ENCODE measurements at places on chromosomes 7 and 10.

GRCh38 chr10:17430647-17431355, 23.6 kb downstream of the ST8SIA6 start:
- DNase-seq: peak; percentile 47

- no peak for DNase-seq
These were observed 556.9 kb downstream of the DNAJB9 start for GRCh38 chr7:109126404-109127050.

GRCh38 chr7:70693321-70693685, 438.6 kb upstream of the GALNT17 start:
- DNase-seq: no peak

- no peak for DNase-seq
These were observed 237.8 kb downstream of the SEMA3E start for GRCh38 chr7:83410989-83411591.

DNA sequence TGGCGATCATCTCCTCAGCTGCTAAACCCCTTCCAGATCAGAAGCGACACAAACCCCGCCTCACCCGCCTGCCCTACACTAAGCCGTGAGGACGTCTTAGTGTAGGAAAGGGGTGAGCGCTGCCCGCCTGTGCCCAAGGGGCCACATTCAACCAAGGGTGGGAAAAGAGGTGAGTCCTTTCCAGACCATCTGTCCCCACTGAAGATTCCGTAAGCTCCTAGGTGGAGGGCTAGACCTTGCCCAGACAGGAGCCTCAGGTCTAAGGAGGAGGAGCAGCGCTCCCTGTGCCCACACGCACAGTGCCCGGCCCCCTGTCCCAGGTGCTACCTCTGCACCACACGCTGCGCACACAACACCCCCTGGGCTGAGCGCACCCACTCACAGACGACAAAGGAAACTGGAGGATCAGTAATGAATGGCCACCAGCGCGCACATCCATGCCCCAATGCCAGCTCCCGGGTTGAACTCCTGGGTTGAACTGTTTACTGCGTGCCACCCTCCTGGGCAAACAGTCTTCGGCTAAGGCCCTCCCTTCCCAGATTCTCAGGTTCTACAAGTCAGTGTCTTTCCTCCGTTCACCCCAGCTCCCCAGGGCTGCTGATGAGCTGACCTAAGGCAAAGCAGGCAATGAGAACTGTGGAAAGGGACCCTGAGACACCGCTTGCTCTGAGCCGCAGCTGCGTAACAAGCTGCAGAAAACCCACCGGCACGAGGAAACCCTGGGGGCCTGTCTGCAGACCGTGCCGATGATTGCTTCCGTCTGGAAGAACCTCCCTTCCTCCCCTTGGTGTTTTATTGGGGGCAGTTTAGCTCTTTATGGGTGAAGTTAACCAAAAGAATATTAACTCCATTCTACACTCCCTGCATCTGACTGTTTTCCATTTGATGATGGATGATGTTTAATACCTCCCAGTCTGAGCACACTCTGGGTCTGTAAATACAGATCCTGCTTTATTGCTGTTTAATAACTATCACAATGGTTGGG, 185.9 kb downstream of the MAD1L1 start:
- no peak for DNase-seq

DNA sequence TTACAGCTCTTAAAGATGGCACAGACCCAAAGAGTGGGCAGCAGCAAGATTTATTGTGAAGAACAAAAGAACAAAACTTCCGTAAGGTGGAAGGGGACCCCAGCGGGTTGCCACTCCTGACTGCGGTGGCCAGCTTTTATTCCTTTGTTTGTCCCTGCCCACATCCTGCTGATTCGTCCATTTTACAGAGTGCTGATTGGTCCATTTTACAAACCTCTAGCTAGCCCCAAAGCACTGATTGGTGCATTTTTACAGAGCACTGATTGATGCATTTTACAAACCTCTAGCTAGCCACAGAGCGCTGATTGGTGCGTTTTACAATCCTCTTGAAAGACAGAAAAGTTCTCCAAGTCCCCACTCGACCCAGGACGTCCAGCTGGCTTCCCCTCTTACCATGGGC, 16.8 kb upstream of the CCSER2 start:
- no peak for DNase-seq

GRCh38 chr7:24939416-24939815, 40.6 kb downstream of the OSBPL3 start:
- DNase-seq: no peak

GRCh38 chr10:67308912-67309311, 383.1 kb downstream of the LRRTM3 start:
- DNase-seq: no peak

DNA sequence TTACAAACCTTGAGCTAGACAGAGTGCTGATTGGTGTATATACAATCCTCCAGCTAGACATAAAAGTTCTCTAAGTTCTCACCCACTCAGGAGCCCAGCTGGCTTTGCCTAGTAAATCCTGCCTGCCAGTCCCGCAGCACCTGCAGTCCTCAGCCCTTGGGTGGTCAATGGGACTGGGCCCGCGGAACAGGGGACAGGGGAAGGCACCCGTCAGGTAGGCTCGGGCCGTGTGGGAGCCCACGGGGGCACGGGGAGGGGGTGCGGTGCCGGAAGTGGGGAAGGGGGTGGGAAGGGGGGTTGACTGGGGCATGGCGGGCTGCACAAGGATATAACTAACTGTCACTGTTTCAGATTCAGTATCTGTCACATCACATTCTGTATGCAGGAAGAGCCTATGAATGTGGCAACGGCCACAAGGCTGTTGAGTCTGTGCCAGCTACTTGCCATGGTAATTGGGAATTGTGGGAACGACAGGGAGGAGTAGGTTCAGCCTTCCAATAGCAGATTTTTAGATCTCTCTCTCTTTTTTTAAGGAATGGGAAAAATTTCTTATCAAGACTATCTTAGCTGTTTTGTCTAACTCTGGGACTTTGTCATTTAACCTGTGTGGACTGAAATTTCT, 205.1 kb upstream of the PLPP4 start:
- DNase-seq: no peak

- no peak for DNase-seq
These were observed 109.7 kb upstream of the PPIF start for GRCh38 chr10:79237454-79238157.

DNA sequence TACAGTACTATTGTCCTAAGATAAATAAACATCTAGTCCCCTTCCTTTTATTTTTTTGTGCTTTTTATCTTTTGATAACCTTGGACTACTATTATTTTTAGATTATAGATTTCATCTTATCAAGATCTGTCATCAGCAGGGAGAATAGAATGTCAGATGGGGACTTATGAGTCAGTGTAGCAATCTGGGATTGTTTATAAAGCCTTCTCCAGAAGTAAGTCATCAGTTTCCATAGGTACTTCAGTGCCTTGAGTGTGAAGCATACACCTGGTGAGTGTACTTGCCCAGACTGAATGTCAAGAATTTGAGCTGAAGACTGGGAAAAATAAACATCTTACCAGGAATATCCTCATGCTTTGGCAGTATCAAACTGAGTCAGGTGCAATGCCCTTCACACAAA, 2.1 kb downstream of the CASD1 start:
- DNase-seq: no peak

DNA sequence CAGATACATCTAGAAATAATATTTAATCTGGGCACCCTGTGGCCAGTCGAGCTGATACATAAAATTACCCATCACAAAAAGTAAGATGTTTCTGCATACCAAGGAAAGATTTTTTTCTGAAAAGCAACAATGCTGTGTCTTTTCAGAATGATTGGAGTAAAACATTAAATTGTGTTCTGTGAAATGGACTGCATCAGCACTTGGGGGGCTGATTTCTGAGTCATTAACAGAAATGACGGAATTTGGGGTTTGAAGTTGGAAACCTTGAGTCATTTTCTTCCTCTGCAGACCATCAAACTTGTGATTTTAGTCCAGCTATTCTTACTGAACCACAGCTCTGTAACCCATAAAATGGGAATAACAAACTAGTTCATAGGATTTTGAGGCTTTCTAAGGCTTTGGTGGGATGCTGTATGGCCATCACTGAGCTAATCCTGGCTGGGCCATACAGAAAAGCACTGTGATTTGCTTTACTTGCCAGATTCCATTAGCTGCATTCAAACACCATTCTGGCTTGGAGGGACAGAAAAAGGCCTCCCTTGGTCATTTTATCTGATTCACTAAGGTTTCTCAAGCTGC, 739.4 kb upstream of the IGFBP3 start:
- DNase-seq: no peak

DNA sequence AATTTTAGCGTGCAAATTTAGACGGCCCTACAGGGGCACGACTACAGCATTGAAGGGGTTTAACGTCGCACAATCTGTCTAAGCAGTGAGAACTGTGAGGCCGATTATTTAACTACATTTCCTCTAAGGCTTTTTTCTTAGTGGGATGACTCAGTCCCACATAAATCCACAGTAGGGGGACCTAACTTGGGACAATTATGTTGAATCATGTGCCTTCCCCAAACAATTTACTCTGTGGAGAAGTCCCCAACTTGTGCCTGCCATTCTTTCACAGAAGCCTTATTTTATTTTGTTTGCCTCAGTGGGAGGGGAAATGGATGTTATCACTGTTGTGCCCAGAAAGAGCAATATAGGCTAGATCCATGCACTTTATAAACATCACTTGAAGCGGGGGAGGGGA, 80.3 kb upstream of the CDCA7L start:
- no peak for DNase-seq

- no peak for DNase-seq
These were observed 357.5 kb upstream of the LRGUK start for GRCh38 chr7:133769668-133770067.

DNA sequence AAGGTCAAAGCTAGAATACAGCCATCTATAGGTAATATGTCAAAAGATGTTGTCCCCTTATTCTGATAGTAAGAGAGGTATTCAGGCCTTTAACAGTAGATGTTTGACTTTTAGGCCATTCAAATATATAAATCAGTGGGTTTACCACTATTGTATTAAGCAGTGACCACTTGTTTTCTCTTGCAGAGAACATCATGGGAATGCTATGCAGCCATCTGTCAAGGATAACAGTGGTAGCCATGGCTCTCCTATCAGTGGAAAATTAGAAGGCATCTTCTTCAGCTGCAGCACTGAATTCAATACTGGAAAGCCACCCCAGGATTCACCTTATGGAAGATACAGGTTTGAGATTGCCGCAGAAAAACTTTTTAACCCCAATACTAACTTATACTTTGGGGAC, 68.4 kb downstream of the PHYHIPL start:
- no peak for DNase-seq

DNA sequence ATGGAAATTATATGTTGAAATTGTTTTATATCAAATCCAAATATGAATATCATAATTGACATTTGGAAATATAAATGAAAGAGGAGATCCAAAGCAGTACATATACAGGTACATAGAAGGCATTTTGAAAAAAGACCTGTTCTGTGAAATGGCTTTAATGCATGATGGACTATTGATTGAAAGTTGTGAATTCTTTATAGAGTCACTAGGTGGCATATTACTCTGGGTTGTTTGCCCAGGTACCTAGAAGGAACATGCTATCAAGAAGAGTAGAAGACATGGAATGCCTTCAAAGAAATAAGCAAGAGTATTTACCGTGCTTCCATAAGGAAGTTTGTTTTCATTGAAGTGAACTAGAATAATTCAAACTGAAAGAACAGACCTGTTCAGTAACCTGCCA, 160.0 kb upstream of the ANK3 start:
- DNase-seq: no peak

GRCh38 chr10:49010865-49011264, 71.2 kb upstream of the LRRC18 start:
- no peak for DNase-seq

DNA sequence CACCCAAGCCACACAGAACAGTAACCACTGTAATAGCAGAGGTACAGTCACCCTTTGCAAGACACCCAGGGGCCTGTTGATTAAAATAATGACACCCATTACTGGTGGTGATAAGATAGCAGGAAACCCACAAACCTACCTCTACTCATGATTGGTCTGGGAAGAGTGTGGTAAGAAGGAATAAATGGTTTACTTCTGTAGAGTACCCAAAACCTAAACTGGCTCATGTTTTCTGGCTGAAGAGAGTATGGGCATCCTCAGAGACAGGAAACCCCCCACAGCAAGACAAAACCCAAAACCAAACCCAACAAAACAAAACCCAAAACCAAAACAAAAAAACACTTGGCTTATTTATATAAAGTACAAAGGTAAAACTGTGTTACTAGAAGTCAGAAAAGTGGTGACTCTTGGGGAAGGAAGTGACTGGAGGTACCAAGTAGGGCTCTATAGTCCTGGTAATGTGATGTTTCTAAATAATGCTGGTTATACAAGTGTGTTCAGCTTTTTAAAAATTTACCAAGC, 15.5 kb upstream of the DNAJB12 start:
- no peak for DNase-seq

- DNase-seq: no peak
These were observed 675.0 kb downstream of the CNTNAP2 start for GRCh38 chr7:146791344-146792285.

GRCh38 chr10:69146759-69147158, 22.8 kb downstream of the VPS26A start:
- DNase-seq: no peak

DNA sequence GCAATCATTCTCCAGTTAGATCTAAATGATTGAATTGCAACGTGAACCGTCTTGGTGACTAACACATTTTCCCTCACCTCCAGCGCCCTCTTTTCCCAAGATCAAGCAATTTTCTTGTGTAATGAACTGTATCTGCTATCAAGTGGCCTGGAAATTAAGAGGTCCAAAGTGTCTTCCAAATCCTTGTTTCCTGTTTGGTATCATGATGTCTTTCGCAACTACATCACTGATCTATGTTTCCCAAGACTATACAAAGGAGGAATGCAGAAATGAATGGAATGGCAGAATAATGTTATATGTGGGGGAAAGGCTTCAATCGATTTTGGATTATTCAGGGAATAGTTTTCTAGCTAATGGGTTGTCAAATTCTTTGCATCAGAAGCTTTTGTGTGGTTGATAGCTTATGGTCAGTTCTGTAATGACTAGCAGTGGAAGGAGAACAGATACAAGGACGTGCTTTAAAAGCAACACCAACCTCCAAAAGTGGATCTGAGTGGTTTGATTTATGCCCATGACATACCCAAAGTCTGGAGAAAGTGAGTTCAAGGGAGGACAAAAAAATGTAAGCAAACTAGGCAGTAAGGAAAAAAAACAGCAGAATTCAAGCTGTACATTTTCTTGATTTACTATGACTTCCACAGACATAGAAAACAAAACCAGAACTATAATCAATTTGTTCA, 14.6 kb upstream of the ZEB1 start:
- no peak for DNase-seq

DNA sequence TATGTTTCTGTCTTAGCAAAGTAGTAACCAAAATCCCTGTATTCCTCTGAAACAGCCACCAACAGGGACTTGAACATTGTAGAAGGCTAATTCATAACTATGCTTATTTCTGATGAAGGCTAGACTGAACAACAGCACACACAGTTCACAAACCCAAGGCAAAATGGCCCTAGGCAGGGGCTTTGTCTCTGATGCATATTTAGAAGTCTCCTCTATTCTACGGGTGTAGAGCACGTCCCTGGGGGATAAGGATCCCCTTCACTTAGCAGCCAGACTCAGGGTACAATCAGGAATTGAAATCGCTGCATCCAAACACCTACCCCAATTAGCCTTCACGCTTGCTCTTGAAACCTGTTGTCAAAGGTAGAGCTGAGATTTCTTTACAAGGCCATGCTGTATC, 45.5 kb downstream of the FGFR2 start:
- DNase-seq: no peak
